Ammon's horn (tissue), 1 donor: ENCODE measurements at places on chromosomes 5 and 9.

DNA sequence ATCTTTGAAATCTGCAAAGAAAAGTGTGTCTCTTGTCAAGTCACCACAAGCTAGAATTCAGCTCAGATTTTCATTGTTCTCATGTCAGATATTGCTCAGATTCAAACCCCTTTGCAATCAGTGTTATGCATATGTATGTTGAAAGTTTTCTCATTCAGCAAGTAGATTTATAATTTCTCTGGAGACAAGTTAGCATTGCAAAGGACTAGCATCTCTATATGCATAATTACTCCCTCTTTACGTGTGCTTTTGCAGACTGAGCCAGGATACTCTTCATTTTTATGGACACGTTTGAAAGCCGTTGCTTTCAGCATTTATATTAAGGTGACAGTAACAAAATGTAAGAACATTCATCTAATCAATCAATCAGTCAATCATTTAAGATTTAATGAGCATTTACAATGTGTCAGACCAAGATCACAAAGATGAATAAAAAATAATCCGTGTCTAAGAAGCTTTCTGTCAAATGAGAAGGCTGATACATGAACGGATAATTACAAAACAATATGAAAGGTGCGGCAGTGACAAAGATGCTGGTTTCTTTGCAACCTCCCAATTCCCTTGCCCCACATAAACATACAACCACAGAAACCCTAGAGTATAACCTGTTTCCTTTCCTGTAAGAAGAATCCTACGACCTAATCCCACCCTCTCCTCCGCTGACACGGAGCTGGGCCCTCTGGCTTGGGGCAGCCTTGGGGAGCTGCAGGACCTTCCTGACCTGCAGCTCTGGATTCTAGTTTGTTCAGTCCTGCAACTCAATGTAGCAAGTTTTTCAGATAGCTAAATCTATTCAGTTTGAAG lies 14.9 kb downstream of the CFAP95 start:
- no peak for DNase-seq

DNA sequence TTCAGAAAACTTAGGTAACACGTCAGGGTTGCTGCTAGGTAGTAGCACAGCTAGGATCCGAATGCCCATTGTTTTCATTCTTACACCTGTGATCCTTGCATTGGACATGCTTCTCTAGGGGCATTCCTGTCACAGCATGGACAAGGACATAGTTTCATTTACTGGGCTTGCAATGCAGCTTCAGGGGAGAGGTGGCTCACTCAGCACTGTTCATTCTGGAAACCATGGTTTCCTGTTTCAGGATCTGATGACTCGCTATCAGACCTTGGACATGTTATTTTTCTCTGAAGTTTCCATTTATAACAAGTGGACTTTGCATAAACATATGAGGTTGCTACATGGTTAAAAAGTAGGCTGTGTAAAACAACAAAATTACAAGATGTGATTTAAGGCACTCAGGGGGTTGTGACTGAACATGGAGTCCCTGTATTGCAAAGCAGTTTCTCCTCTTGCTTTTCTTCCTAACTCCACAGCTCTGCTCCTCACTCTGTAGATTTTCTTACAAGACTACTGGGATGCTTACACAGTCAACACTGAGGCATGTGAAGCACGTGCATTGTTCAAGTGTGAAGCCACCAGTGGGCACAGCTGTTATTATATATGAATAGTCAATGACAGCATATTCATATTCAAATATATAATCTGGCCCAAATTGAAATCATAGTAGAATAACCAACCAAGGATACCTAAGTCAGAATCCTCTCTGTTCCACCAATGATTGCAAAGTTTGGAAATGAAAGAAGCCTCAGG lies 66.1 kb upstream of the STK32A start:
- no peak for DNase-seq

DNA sequence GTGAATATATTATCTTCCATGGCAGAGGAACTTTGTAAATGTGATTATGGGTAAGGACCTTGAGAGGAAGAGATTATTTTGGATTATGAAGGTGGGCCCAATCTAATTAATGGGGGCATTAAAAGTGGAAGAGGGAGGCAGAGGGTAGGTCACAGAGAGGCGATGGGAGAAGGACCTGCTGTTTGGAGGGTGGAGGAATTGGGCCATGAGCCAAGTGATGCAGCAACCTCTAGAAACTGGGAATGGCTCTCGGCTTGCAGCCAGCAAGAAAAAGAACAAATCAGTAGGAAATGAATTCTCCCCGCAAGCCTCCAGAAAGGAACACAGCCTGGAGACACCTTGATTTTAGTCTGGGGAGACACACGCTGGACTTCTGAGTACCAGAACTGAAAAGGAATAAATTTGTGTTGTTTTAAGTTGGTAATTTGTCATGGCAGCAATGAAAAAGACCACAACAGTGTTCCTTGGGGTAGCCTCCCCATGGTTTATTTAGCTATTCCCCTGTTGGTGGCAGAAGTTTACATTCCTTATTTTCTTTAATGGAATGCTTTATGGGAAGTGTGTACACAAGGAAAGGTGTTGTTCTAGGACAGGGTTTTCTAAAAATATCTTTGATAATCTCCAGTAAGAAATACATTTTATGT lies 103.6 kb downstream of the HSPA4 start:
- DNase-seq, result no peak

DNA sequence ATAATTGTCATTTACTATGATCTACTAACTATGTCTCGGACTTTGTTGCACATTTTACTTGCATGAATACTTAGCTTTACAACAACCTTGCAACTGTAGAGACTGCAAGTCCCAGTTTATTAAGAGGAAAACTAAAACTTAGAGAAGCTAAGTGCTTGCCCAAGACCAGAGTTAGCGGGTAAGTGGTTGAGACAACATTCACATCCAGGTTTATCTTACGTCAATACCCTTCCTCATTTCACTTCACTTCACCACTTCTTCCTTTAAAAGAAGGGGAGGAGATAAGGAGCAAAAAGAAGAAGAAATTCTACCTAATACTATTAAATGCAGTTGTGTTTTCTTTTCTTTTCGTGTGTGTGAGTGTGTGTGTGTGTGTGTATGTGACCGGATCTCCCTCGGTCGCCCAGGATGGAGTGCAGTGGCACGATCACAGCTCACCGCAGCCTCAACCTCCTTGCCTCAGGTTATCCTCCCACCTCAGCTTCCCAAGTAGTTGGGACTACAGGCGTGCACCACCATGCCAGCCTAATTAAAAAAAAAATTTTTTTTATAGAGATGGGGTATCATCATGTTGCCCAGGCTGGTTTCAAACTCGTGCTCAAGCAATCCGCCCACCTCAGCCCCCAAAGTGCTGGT lies 37.4 kb downstream of the MEGF9 start:
- DNase-seq, result no peak

- no peak for DNase-seq
Observed at GRCh38 chr5:172531704-172532026, 77.3 kb upstream of the SH3PXD2B start.

DNA sequence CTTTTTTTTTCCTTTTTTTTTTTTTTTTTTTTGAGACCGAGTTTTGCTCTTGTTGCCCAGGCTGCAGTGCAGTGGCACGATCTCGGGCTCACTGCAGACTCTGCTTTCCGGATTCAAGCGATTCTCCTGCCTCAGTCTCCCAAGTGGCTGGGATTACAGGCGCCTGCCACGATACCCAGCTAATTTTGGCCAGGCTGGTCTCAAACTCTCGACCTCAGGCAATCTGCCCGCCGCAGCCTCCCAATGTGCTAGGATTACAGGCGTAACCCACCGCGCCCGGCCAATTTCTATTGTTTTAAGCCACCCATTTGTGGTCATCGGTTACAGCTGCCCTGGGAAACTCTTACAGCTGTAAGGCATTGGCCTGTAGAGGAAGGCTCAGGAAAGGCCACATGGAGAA lies 617.7 kb downstream of the GABRG2 start:
- DNase-seq, result no peak

DNA sequence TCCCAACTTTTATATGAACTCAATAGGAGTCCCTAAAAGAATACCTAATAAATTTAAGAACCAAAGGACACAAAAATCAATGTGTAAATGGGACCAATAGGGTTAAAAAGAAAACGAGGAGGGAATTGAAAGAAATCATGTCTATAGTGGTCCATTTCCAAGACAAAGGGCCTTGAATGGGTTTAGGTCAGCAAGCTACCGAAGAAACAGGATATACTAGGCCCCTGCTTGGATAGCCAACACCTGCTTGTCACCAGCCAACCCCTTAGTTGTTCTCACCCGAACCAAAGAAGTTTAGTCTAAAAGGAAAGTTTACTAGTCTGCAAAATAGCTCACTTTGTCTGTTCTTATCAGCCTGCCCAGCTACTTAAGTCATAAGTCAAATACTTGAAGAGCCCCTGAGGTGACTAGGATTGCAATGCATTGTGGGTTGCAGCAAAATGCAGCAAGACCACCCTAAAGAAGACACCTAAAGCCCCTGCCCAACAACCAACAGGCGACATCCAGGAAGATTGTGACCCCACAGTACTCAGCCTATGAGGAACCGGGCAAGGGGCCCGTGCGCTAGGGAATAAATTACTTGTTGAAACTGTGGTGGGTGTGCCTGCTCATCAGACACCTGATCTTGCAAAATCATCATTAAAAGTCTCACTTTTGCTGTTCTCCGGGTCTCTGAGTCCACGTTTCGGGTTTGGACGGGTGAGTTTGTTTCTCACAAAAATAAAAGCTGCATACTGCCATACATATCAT lies 183.9 kb upstream of the PPP1R26 start:
- DNase-seq, result no peak
